ENCODE measurements at places on chromosomes 11 and 22.
A peak's percentile ranks its signal among the peaks of the same experiment; 100 is the strongest.

- no peak for DNase-seq
Measured at GRCh38 chr11:2095542-2095941, 43.6 kb downstream of the IGF2 start.

- no peak for DNase-seq
Measured at GRCh38 chr11:36362902-36363301, 66.8 kb downstream of the PRR5L start.

DNA sequence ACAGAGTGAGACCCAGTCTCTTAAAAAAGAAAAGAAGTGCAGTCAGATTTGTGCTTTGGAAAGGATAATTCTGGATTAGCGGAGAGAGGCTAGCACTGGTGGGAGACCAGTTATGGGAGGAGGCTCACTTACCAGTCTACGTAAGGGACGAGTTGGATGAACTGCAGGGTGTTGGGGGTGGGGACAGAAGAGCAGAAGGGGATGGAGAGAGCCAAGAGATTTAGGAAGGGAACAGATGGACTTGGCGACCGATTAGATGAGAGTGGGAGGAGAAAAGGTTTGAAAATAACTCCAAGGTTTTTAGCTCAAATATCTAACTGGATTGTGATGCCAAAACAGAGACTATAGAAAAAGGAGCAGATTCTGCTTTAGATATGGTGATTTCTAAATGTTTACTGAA is 81.4 kb downstream of the SFI1 start:
- peak; percentile 91 for DNase-seq

DNA sequence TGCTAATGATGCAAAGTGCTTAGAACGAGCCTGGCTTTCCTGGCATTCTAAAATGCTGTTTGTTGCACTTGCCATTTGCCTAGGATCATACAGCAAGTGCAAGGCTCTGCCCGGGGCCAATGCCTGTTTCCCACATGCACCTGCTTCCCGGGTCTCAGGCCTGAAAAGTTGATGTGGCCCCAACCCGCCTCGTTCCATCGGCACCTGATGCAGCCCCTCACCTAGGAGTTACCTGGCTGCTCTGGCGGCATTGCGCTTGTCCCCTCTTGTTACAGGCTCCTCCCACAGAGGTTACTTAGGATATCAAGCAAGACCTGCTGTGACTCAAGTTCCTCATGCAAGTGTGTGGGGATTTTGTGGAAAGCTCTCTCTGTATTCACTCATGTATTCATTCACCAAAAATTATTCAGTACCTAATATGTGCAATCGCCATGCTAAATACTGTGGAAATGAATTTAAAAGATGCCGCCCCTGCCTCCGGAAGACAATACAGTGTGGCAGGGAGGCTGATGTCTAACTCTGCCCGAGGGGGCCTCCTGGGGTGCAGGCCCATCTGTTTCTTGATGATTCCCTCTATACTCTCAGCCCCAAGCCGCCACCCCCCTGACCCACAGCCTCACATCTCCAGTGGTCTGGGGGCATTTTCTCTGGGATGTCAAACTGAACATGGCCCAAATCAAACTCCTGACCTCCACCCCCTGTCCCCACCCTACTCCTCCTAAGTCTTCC is 184.5 kb downstream of the EFCAB6 start:
- DNase-seq = no peak

- no peak for DNase-seq
Measured at GRCh38 chr11:76266286-76267100, 60.2 kb upstream of the WNT11 start.

Data from cerebellar nuclear complex (tissue), 1 donor.